ENCODE measurements at places on chromosomes 11 and 22.

GRCh38 chr11:128603752-128604414, 16.5 kb upstream of the ETS1 start:
- no peak for DNase-seq

DNA sequence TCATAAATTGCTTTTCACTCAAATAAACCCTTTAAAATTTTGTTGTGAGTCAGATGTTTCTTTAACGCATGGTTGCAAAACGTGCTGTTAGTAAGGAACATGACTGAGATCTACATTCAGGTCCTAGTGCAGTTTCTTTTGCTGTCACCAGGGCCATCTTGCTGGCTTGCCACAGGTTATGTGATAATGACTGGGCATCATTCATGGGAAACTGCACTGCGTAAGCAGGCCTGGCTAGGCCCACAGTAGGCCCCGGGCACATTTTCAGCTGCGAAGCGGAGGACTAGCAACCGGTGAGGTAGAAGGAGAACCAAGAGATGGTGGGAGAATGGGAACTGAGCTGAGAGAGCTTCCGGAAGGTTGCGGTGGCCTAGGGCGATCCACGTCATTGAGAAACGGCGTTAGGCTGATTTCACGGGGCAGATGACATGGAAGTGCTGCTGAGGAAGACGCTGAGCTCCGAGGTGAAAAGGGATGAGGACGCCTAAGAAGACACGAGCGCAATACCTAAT, 3.2 kb upstream of the KLHDC7B start:
- no peak for DNase-seq

- peak; percentile 82 for DNase-seq
Observed at GRCh38 chr22:41857155-41857859, 24.4 kb downstream of the SREBF2 start.

DNA sequence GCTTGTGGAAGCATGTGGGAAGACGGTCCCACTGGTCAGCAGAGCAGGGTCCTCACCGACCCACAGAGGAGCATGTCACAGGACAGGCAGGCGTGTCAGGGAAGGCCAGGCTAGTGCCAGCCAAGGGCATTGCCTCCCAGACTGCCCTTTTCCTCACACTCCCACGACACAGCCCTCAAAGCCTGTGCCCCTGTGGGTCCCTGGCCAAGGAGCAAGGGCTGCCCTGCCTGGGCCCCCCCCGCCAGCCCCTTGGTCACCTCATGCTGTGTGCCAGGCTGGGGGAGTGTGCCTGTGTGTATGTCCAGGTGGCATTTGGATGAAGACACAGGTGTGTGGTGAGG, 74.7 kb downstream of the MED15 start:
- DNase-seq: no peak

All from stimulated activated CD4-positive, alpha-beta T cell treated with anti-CD3 and anti-CD28 coated beads, Interleukin-12 subunit alpha, Interleukin-12 subunit beta, amount 100 ng/mL, for 24 hours (primary cell).